ENCODE measurements at places on chromosomes 6 and 20.

DNA sequence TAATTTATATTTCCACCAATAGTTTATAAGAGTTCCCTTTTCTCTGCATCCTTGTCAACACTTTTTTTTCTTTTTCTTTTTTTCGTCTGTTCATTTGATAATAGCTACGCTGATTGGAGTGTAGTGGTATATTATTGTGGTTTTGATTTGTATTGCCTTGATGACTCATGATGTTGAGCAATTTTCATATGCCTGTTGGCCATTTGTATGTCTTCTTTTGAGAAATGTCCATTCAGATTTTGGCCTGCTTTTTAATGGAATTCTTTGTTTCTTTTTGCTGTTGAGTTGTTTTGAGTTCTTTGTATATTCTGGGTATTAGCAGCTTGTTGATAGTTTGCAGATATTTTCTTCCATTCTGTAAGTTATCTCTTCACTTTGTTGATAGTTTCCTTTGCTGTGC lies 773.4 kb downstream of the KIF16B start:
- no peak for DNase-seq

GRCh38 chr6:27688014-27688586 lies 215.2 kb upstream of the ZNF184 start:
- peak; percentile 93 for DNase-seq

DNA sequence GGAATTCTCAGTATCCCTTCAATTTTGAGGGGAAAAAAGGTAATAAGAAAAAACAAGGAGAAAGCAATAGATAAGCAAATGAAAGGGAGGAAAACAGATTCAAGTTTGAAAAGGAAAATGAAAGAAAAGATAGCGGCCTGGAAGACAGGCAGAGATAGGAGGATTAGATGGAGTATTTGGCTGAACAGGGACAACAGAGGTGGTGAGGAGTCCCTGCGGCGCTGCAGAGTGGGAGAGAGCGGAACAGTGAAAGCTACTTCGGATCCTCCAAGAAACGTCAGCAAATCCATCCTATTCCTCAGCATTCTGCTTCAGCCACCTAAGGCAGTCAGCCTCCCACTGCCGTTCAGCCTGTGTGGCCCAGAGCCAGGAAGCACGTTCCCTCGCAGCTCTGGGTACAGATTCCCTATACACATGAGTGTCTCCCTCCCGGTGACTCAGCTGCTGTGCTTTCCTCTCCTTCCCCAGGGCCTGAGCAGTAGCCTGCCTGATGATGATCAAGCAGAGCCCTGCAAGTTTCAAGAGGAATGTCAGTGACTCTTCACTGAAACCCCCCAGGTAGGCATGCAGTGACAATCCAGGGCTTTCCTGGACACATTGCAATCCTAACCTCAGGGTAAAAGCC lies 43.4 kb upstream of the CDYL start:
- DNase-seq: peak; percentile 26

- no peak for DNase-seq
Observed at GRCh38 chr6:110158479-110158878, 21.0 kb downstream of the WASF1 start.

GRCh38 chr20:17161673-17162481 lies 65.0 kb upstream of the PCSK2 start:
- no peak for DNase-seq

DNA sequence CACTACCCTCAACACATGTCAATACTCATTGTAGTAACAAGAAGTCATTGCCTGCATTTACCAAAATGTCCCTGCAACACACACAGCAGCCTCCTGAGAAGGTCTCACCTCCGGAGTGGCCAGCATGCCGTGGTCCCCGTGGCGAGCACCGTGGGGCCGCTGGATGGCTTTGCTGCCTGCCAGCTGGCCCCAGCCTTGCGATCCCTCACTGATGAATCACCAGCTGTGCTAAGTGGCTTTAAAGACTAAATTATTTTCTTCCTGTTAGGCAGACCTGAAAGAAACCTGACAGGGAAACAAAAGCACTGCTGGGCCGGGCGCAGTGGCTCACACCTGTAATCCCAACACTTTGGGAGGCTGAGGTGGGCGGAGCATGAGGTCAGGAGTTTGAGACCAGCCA lies 306.7 kb downstream of the CDH4 start:
- peak; percentile 61 for DNase-seq

Data from RPMI8226 (cell line).